ENCODE measurements at places on chromosomes 3 and 15. TPM values are rescaled to one million over a fixed set of nuclear protein-coding genes. Genes with fewer than 3 reads are reported as not detected.

The PARP9 gene
- 12.7 TPM for total RNA-seq

The ZBED2 gene
- total RNA-seq: not detected

The SST gene
- total RNA-seq: not detected

The ZNF660 gene
- 0.61 TPM for total RNA-seq

The TNFAIP8L3 gene
- 10.2 TPM for total RNA-seq

The CPNE9 gene
- not detected for total RNA-seq

All from epithelial cell of umbilical artery (primary cell).